T-cell (primary cell): ENCODE measurements at places on chromosomes 7 and 10.

DNA sequence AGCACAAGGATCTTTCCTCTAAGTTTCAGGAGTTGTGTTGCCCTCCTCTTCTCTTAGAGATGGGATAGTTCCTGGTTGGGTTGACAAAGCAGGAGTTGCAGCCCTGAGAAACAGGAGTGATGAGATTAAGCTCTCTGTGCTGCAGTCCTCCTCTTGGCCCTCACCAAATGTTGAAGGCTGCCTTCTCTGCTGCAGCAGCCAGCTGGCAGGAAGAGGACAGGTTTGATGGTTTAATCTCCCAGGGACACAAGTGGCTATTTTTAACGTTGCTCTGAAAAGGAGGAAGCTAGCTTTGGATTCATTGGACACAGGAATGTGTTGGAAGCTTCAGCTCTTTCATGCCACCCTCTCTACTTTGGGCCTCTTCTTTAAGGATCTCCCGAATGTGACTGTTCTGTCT, 9.4 kb downstream of the STRIP2 start:
- H3K4me1 ChIP-seq: no peaks in the 10 kb centered on the region
- no peak for DNase-seq
- no peak overlapping the region for H3K27ac ChIP-seq
- H3K36me3 ChIP-seq: no peaks in the 10 kb centered on the region

- no peak overlapping the region for H3K27ac ChIP-seq
- no peaks in the 10 kb centered on the region for H3K4me1 ChIP-seq
- H3K27me3 ChIP-seq: no peaks in the 10 kb centered on the region
- no peak for DNase-seq
These were observed 376.9 kb upstream of the LRGUK start for GRCh38 chr7:133750287-133750686.

DNA sequence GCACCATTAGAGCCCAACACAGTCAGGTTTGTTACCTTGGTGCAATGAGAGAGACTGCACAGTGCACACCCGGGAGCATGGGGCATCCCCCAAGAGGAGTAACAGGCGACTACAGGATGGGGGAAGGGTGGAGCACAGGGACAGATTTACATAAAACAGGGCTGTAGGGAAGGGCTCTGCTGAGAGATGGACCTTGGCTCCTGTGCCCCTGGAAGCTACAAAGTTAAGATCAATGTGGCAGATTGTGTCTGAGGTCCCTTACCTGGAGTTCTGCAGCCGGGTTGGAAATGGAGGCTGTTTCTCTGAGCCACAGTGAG, 13.7 kb upstream of the SLC18A3 start:
- H3K27ac ChIP-seq: no peak overlapping the region
- no peaks in the 10 kb centered on the region for H3K27me3 ChIP-seq
- H3K4me3 ChIP-seq: no peak overlapping the region
- DNase-seq: no peak
- H3K36me3 ChIP-seq: no peaks in the 10 kb centered on the region

- H3K4me3 ChIP-seq: no peak overlapping the region
- H3K27me3 ChIP-seq: peaks cover 5% of the 10 kb centered on the region
- H3K4me1 ChIP-seq: no peaks in the 10 kb centered on the region
- H3K36me3 ChIP-seq: no peaks in the 10 kb centered on the region
- no peak overlapping the region for H3K27ac ChIP-seq
These were observed 119.0 kb downstream of the PTPN20 start for GRCh38 chr10:47030191-47030703.

- peak within 1 kb of the TSS; percentile 71 for H3K4me3 ChIP-seq
- peak; percentile 100 for DNase-seq
- no peaks in the 10 kb centered on the region for H3K27me3 ChIP-seq
- peak within 1 kb of the TSS; percentile 99 for H3K27ac ChIP-seq
These were observed at the start of the genes DNAJB9 and THAP5 for GRCh38 chr7:108569381-108570145. TSS of gene DNAJB9 (plus strand) at chr7:108569874. CDS start at chr7:108571727, 1,853 bp downstream. TSS of gene THAP5 (minus strand) at chr7:108569706. CDS start at chr7:108569569, 137 bp downstream.
